SW 1271 (cell line): ENCODE measurements at places on chromosomes 7 and 10.

DNA sequence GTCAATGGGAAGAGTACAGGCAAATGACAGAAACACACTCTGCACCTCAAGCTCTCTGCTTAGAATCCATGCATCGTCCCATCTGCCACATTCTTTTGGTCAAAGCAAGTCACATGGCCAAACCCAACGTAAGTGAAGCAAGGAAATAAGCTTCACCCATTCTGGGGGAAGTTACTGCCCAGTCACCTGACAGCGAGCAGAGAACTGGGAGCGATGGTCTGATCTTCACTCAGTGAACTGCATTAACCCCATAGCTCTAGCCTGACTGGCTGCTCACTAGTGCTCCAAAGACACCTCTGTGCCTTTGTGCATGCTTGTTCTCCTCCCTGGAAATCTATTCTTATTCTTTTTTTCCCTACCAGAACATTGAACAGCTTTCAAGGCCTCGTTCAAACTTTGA is 89.9 kb downstream of the APBB1IP start:
- DNase-seq = no peak

DNA sequence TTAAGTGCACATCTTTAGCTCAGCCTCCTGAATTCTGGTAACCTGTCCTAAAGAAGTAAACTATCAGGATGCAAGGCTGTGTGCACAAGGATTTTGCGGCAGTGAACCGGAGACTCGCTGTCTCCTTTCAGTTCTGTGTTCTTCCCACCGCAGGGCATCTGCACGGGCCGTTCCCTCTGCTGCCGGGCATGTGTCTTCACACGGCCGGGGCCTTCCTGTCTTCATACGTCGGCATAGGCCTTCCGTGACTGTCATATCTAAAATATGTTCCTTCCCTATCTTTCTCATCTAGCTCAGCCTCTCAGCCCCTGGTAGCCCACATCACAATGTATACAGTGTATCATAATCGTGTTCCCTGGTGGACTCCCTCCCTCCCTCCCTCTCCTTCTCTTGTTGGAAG is 16.4 kb downstream of the PALD1 start:
- no peak for DNase-seq

DNA sequence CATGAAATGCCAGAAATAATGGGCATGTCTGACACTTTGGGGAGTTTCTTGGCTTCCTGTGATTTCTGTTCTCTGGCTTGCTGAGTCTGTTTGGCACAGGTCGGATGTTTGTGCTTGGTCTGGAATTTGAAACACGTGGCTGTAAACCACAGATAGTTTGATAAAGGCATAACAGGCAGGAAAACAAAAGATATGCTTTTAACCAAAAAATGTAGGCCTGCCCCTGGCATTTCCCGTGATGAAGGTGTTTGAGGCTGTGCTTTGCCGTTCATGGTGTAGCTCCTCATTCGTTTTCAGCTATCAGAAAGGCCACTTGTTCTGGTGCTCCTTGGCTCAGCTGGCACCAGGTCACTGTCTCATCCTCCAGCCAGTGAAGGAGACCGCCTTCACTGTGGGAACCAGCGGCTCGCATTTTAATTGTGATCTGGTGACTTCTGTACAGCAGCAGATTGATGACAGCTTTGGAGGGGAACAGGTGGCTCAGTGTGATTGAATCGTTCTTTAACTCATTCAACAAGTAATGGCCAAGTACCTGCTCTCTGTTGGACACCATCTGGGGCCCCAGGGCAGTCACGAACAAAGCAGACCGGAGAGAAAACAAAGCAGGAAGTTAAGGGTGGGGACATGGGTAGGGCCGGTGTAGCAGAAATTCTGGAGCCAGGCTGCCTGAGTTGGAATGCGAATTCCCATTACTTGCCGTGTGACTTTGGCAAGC is 111.5 kb downstream of the CCNY start:
- DNase-seq = peak; percentile 80

GRCh38 chr7:132164558-132165125 is 411.6 kb downstream of the PLXNA4 start:
- no peak for DNase-seq

DNA sequence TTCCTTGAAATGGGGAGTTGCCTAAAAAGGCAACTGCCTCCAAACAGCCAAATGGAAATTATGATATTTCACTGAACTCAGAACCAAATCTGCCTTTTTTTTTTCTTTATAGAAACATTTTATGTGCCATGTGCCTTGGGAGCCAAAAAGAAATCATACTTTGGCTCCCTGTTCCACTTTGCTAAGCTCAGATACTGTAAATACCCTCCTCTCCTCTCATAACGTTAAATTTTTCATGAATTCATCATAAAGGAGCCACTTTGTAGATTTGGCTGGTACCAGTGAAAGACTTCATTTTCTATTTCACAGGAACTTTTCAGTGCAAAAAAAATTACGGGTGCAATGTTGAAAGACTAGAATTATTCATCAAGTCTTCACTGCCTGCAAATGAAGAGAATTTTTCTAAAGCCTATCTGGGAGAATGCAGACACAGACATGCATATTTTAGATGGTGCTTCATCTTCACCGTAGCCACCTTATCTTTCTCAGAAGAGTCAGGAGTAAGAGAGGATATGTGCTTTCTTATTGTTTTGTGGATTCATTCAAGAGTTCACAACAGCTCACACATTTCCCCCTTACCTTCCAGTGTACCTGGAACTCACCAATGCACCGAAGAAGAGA is 742.3 kb upstream of the GALNT17 start:
- no peak for DNase-seq

- DNase-seq = no peak
Observed at GRCh38 chr7:71682841-71683781, 551.2 kb downstream of the GALNT17 start.

DNA sequence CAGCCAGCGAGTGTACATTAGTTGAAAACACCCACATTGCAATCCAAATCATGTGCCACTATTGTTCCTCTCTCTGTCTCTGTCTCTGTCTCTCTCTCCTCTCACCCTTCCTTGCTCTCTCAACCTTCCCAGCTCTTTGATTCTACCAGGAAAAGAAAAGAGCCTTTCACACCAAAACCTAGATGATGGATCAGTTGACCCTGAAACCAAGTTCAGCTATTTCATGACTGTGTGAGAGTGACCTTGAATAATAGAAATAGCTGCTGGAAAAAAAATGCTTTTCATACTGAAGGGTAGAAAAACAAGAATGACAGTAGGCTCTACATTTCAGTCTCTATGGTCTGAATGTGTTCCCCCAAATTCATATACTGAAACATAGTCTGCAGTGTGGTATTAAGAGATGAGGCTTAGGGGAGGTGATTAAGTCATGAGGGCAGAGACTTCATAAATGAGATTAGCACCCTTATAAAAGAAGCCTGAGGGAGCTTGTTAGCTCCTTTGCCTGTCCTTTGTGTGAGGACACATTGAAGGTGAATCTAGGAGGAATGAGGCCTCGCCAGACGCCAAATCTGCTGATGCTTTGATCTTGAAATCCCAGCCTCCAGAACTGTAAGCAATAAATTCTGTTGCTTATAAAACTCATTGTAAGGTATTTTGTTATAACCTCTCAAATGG is 65.2 kb downstream of the LYZL1 start:
- DNase-seq = no peak

- no peak for DNase-seq
Observed at GRCh38 chr10:116690356-116691322, 51.7 kb downstream of the HSPA12A start.
